ENCODE measurements at places on chromosomes 7 and 10.

DNA sequence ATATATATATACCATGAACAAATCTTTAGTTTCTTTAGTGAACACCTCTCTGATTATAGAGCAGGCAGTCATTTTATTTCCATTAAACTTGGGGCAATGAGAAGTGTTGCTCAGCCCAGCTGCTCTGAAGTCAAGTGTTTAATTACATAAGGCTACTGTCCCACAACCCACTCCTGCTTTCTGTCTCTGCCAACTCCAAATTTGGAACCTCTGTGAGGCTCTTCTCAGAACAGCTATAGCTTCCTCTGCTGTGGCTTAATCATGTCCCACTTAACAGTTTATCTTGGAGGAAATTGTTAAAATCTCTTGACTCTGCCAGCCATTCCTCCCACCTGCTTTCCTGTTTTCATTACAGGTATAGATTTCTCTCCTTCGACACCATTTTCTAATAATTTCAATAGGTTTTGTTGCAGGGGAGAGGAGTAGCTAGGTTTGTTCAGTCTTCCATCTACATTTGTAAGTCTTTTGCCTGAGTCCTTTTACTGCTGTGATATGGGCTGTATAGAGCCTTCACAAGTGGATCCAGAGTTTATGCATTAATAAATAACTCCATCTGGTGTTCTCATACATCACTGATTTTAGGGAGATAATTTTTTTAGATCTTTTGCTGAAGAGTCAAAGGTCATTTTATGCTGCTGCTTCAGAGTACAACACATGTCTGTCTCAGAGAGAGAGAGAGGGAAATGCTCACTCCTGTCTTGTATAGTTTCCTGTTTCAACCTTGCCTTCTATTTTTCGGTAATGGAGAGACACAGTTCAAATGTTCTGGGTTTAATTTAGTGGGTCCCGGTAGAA is 170.4 kb downstream of the WNT2 start:
- DNase-seq = peak; percentile 15

- no peak for DNase-seq
Observed at GRCh38 chr10:30420766-30421165, 13.2 kb upstream of the MAP3K8 start.

GRCh38 chr10:132512693-132513345 is 24.8 kb upstream of the INPP5A start:
- no peak for DNase-seq

DNA sequence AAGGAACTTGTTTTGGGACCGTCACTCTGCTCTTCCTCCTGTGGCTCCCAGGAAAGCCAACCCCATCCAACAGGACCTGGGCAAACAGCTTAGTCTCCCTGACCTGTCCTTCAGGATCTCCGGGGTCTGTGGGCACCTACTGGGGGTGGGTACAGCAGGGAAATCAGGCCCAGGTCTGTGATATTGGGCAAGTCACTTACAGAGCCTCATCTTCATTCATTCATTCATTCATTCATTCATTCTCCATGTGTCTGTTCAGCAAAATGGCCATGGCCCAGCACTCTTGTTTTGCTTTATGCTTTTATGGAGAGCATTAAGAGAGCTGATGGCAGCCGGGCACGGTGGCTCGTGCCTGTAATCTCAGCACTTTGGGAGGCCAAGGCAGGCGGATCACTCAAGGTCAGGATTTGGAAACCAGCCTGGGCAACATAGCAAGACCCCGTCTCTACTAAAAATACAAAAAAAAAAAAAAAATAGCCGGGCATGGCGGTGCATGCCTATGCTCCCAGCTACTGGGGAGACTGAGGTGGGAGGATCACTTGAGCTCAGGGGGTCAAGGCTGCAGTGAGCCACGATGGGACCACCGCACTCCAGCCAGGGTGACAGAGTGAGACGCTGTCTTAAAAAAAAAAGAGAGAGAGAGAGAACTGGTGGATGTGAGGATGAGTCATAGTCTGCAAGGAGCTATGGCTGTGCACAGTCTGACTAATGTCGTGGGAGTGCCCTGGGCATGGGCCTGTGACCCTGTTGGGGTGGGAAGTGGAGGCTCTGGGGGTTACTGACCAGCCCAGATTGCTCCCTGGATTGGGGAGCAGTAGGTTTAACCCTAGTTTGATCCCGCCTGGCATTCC is 54.3 kb downstream of the CLIP2 start:
- DNase-seq = peak; percentile 45

- DNase-seq = peak; percentile 73
Observed at GRCh38 chr7:137453356-137453755, 109.8 kb upstream of the PTN start.

GRCh38 chr7:5351507-5352265 is 68.9 kb downstream of the SLC29A4 start:
- DNase-seq = no peak

DNA sequence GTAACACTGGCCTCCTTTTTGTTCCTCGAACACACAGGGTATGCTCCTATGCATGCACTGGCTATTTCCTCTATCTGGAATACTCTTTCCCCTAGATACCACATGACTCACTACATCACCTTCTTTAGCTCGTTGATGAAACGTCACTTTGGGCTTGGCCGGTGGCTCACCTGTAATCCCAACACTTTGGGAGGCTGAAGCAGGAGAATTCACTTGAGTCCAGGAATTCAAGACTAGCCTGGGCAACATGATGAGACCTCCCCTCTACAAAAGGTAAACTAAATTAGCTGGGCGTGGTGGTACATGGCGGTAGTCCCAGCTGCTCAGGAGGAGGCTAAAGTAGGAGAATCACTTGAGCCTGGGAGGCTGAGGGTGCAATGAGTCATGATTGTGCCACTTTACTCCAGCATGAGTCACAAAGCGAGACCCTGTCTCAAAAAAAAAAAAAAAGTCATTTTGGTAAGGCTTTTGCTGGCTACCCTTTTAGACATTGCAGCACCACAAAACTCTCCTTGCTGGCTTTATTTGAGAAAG is 14.5 kb downstream of the ANKIB1 start:
- peak; percentile 77 for DNase-seq

DNA sequence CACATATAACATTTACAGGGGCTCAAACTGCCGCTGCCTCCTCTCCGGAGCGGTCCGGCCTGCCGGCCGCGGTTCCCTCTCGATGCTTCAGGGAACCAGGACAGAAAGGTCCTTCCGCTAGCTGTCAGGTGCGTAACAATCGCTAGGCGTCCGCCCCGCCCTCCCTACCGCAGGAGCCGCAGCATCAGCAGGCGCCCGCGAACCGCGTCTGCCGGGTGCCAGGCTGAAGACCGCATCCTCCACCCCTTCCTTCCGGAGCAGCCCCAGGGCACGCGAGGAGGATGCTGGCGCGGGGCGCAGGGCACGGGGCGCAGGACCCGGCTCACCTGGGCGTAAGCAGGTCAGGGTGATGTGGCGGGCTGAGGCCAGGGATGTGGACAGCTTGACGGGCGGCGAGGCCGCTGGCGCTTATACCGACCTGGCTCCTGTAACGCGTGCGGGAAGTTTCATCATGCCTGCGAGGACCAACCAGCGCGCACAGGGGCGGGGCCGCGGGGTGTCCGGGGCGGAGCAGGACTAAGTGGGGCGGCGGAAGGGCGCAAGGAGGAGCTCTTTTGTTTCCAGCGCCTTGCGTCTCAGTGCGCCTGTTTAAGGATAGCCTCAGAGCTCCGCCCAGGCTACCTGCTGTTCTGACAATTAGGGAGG is at the start of gene ASNS:
TSS of gene ASNS (minus strand) at position 384 of the 645 bp plus-strand sequence. CDS start 3,252 bp downstream, outside the sequence.
- peak; percentile 99 for DNase-seq

GRCh38 chr10:9081253-9081652 is 1026.8 kb downstream of the GATA3 start:
- DNase-seq = no peak

GRCh38 chr10:52771534-52772445 is 794 bp downstream of the MBL2 start:
- no peak for DNase-seq

- DNase-seq = no peak
Observed at GRCh38 chr10:88819290-88819689, 16.8 kb downstream of the LIPM start.

DNA sequence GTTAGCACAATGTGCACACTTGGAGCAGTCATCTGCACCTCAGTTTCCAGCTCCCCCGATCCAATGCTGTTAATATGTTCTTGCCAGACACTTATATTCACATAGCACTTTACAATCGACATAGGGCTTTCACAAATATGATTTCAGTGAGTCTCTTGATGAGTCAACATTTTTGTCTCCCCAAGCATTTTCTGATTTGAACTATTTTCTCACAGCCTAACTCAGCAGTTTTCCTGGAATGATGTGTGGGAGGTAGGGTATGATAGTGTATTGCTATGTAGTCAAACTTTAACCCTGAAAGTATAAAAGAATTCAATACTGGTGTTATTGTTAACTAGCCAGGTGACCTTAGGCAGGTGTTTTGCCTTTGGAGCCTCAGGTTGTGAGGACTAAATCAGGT is 82.5 kb upstream of the LRGUK start:
- no peak for DNase-seq

GRCh38 chr10:123227706-123228105 is 73.5 kb downstream of the BUB3 start:
- DNase-seq = peak; percentile 79

GRCh38 chr10:48708144-48708543 is 23.5 kb downstream of the WDFY4 start:
- peak; percentile 41 for DNase-seq

DNA sequence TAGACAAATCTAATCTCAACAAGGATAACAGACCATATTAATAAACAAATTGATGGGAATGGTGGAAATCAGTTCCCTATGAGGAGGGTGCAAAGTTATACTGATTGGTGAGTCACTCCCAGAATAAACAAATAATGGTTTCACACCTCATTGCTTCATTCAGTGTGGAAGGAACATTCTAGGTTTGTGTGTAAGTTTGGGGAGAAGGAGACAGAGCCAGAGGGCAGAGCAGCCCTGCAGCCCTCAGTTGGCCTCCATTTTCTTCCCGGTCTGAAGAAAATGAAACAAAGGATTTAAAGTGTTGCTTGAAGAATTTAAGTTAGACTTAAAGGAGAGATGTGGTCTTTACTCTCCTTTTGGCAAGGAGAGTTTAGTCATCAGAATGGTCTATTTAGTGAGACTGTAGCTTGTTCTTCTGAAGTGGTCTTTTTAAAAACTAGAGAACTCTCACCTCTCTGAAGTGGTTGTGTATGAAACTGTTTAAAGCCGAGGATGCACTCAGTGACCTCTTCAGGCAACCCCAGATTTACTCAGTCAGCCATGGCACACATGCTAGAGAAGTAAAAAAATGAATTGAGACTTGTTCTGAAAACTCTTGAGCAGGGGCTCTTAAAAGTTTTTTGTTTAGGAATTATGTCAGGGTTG is 27.2 kb downstream of the IKZF1 start:
- DNase-seq = peak; percentile 28

DNA sequence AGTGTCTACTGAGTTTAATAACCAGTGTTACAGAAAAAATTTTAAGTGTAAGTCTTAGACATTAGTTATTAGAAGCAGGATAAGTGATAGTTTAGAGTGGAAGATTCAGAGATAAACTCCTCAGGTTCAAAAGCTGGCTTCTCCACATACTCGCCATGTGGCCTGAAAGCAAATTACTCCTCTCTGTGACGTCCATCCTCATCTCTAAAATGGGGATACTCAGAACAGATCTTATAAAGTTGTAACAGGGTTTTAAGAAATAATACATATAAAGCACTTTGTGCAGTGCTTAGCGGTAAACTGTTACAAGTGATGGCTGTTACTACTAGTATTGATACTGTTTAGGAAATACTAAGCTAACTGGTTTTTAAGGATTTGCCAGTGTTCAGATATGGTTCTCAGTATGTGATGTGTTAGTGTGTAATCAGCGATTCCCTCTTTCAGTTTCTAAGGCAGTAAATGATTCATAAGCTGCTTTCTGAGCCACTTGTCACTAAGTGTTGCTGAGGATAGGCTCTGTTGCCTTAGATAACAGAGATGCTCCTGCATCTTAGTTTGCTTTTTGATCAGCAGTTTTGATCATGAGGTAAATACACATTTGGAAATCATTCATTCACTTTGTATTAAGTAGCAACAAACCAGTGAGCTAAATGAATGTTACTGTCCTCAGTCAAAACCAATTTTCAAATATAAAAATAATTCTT is 58.7 kb downstream of the CYP51A1 start:
- peak; percentile 11 for DNase-seq

DNA sequence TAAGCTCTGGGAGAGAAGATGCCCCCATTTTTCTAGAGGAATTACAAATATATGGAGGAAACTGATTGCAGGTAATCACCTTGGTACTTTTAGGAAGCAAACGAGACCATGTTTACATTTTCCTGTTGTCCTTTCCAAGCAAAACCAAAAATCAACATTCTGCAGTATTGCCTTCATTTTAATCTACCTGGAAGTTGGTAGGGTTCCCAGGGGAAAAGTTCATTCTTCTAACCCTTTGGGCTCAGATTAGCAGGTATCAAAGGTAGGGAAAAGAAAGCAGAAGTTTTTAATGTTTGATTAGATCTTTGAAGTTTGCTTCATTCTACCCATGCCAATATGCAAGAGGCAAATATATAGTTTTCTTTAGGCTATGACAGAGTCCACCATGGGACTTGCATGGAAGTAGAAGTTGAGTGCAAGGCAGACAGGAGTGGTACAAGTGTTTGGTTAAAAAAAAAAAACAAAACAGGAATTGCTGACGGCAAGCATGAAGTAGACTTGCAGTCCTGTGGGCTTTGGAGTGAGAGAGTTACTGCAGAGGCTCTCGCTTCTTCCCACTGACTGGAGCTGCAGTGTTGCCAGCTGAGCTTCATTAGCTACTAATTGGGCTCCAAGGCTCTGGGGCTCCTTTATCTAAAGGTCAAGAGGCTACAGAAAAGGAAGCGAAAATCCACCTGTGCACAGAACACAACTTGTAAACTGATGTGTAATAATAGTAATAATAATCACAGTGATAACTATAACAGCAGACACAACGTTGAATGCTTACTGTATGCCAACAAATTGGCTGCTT is 28.9 kb upstream of the ASAH2 start:
- DNase-seq = no peak

- no peak for DNase-seq
Observed at GRCh38 chr10:28363376-28363775, 60.5 kb upstream of the MPP7 start.

- no peak for DNase-seq
Observed at GRCh38 chr10:108797573-108797972, 1125.7 kb downstream of the XPNPEP1 start.

DNA sequence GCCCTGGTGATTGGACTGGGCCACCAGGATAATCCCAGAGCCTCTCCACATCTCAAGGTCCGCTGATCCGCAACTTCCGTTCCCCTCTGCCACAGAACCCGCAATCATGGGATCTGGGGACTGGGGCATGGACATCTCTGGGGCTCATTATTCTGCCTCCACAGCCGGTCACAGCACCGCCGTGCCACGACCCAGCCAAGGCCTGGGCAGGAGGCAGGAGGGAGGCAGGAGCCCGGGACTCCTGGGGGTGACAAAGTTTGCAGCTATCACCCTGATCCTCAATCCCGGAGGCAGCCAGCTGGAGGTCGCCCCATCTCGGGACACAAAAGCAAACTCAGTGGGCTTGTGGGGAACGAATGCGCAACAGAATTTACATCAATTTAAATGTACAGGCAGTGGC is 42.9 kb upstream of the TNRC18 start:
- no peak for DNase-seq

DNA sequence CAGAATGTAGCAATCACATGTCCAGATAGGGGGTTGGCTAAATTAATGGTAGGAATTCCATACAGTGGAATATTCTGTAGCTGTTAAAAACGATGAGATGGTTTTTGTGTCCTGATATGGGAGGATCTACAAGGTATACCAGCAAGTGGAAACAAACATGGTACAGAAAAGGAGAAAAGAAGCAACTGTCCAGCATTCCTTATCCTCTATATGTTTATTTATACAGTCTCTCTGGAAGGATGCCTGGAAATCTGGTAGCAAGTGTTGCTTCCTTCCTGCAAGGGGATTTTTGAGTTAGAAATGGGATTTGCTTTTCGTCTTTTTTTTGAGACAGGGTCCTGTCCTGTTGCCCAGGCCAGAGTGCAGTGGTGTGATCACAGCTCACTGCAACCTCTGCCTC is 19.3 kb downstream of the IL15RA start:
- DNase-seq = no peak

Data from DMS53 (cell line).